ENCODE measurements at places on chromosomes 16 and 17.

GRCh38 chr17:3894911-3895343 is 2.1 kb upstream of the CAMKK1 start:
- no peak for DNase-seq

DNA sequence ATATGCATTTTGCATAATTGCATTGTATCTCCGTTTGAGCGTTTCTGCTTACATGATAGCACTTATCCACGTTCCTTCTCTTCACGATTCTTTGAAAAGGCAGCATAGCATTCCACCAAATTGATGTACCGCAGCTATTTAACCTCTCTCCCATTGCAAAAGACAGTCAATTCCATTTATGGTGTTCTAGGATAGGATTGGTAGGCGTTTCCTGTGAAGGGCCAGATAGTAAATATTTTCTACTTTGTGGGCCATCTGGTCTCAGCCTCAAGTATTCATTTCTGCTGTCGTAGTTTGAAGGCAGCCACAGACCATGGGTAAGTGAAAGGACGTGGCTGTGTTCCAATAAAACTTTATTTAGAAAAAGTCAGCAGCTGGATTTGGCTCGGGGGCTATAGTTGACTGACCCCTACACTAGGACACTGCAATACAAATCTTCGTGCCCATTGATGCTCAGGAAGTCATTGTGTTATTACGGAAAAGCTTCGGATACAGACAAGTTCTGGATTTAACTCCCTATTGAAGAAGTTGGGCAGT is 10.1 kb downstream of the SNX29 start:
- DNase-seq = no peak

DNA sequence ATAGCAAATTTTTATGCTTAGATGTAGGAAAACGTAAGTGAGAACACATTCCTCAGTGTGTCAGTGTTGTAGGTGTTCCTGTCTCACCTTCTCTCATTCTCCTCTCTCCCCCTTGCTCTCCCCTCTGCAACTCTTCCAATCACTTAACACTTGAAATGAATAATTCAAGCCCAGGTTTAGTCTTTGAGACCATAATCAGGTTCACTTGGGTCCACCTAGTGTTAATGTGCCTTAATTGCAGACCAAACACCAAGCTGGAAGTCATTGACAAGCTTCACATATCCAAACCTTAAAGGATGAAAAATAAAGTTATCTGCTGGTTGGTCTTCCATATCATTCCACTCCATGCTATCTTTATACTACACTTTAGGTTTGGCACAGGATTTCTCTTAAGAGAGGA is 37.0 kb downstream of the STXBP4 start:
- no peak for DNase-seq

DNA sequence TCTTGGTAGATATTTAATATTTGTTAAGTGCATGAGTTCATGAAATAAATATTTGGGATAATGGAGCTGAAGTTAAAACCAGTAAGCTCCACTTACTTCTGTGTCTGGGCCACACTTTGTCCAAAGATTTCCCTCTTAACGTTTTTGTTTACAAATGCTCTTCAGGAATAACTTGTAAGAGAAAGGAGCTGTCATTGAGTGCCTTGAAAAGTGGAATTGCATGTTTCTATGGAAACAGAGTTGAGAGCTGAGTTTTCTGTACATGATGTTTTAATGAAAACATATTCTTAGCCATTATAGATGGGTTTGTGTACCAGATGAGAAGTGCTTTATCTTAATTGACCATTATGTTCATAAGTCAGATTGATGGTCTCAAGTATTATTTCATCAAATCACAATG is 1045.4 kb upstream of the EEF2KMT start:
- DNase-seq = no peak

DNA sequence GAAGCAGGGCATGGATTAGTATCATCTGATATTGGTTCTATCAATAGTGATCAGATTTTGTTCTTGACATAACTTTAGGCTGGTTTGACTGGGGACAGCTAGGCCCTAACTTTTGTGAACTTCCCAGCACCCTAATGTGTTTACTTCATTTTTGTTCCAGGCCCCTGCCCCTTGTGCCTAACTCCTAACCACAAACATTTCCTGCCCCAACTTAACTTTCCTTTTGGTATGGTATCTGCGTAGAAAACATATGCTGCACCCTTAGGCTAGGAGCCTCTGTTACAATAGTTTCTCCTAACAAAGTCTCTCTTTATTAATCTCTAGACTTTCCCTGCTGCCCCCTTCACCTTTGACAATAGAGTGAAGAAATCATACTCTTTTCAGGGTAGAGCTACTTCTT is 2.5 kb downstream of the ADPRM start:
- no peak for DNase-seq

- DNase-seq = no peak
Measured at GRCh38 chr16:89349947-89350633, 132.6 kb downstream of the ZNF778 start.

Data from activated T-cell treated with anti-CD3 and anti-CD28 coated beads for 24 hours (primary cell).